ENCODE measurements at places on chromosomes 4 and X. TPM values are rescaled to one million over a fixed set of nuclear protein-coding genes. Genes with fewer than 3 reads are reported as not detected.
A peak's percentile ranks its signal among the peaks of the same experiment; 100 is the strongest.

- no peak overlapping the region for H3K27ac ChIP-seq
- H3K27me3 ChIP-seq = no peaks in the 10 kb centered on the region
- no peak overlapping the region for H3K4me3 ChIP-seq
- no peaks in the 10 kb centered on the region for H3K4me1 ChIP-seq
These were observed 70.1 kb downstream of the USP46 start for GRCh38 chr4:52588771-52589591.

DNA sequence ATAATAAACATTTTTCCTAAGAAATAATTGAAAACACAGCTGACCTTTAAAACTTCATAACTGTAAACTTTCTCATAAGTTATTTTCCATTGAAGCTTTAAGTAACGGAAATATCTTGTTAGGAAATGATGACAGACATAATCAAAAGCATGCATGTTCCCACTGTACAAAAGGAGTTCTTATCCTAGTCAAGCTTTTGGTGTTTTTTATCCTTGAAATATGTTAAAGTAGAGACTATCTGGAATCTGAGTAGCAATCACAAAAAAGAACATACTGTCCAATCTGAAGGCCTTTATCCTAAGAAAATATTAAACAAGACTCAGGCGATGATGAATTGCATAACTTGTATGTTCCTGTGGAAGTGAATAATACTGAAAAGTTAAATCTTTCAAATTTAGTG lies 14.4 kb downstream of the GEMIN8 start:
- no peaks in the 10 kb centered on the region for H3K36me3 ChIP-seq
- H3K27ac ChIP-seq = no peak overlapping the region
- no peak overlapping the region for H3K4me3 ChIP-seq
- H3K4me1 ChIP-seq = no peaks in the 10 kb centered on the region
- no peaks in the 10 kb centered on the region for H3K27me3 ChIP-seq

- no peaks in the 10 kb centered on the region for H3K36me3 ChIP-seq
- peak; percentile 62 for DNase-seq
- no peak overlapping the region for H3K4me3 ChIP-seq
- H3K27ac ChIP-seq = no peak overlapping the region
These were observed 130.4 kb upstream of the RADX start for GRCh38 chrX:106481341-106481740.

The UGT2B10 gene
- total RNA-seq = 0.25 TPM

The PAGE1 gene
- not detected for total RNA-seq

- H3K27me3 ChIP-seq = no peaks in the 10 kb centered on the region
- no peak overlapping the region for H3K27ac ChIP-seq
- H3K36me3 ChIP-seq = no peaks in the 10 kb centered on the region
- H3K4me1 ChIP-seq = no peaks in the 10 kb centered on the region
- no peak for DNase-seq
These were observed 38.7 kb downstream of the GABRA4 start for GRCh38 chr4:46954643-46955042.

GRCh38 chr4:88735564-88735963 lies 37.9 kb upstream of the NAP1L5 start:
- H3K4me1 ChIP-seq = peaks cover 29% of the 10 kb centered on the region

DNA sequence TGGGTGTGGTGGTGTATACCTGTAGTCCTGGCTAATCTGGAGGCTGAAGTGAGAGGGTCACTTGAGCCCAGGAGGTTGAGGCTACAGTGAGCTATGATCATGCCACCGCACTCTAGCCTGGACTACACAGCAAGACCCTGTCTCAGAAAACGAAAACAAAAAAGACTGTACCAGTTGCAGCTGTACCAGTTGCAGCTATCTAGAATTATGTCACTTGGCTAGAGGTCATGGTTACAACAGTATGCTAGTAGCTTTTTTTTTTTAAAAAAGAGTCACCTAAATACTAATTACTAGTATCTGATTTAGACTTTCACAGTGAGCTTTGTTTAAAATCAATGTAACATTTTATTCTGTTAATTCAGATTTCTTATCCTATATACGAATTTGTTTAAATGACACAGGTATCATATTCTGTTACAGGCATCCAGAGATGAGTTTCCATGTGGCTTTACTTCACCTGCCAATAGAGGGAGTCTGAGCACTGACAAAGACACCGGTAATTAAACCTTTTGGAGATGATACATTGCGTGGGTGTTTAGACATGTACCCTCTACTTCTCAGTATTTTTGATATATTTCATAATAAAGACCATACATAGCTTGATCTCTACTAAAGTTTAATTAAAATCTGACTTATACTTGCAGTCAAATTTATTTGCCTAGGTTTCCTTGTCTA lies 100.2 kb upstream of the IL13RA1 start:
- no peak for DNase-seq
- no peaks in the 10 kb centered on the region for H3K27me3 ChIP-seq
- no peak overlapping the region for H3K27ac ChIP-seq

The RTL9 gene
- not detected for total RNA-seq

DNA sequence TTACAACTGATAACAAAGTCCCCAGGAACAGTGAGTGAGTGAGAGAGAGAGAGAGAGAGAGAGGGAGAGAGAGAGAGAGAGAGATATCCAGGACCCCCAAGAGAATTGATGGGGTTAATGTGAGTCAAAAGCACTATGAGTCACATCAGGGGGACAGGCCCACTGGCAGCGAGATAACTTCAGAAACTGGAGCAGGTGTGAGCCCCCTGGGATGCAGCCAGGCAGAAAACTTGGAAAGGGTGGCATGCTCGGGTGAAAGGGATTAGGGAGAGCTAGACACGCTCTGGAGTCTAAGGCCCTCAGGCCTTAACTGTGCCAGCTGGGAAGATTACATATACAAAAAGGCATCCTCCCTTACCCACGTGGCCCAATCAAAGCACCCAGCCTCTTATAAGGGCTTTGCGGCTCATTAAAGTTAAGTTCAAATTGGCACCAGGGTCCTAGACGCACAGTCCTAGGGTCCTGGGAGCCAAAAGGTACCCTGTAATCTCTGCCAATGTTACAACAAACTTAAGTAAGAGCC lies 841 bp downstream of the ACOT9 start:
- H3K27me3 ChIP-seq = no peaks in the 10 kb centered on the region
- no peaks in the 10 kb centered on the region for H3K4me1 ChIP-seq
- H3K4me3 ChIP-seq = peak overlapping the region; percentile 53
- H3K27ac ChIP-seq = peak overlapping the region; percentile 68
- H3K36me3 ChIP-seq = no peaks in the 10 kb centered on the region

GRCh38 chrX:147981038-147981752 lies at the start of gene FMR1NB:
Gene FMR1NB (plus strand): TSS chrX:147981337. CDS start chrX:147981403, 66 bp downstream.
- H3K4me1 ChIP-seq = no peaks in the 10 kb centered on the region
- H3K27ac ChIP-seq = no peak within 1 kb of the TSS
- DNase-seq = no peak

DNA sequence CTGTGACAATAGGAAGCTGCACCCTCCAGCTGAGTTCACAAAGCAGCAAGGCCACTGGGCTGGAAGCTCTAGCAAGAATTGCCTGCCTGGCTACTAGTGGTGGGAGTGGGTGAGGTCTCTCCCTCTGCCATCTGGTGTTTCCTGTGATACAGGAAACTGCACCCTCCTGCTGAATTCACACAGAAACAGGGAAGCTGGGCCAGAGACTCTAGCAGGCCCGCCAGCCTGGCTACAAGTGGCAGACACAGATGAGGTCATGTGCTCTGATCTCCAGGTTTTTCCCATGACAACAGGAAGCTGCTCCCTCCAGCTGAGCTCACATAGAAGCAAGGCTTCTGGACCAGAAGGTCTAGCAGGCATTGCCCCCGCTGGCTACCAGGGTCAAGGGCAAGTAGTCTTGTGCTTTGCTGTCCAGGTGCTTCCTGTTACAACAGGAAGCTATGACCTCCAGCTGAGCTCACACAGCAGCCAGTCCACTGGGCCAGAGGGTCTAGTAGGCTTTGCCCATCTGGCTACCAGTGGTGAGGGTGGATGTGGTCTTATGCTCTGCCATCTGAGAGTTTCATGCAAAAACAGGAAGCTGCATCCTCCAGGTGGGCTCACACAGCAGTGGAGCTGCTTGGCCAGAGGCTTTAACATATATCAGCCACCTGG lies 41.5 kb upstream of the ZXDA start:
- no peak overlapping the region for H3K4me3 ChIP-seq
- H3K27ac ChIP-seq = no peak overlapping the region
- H3K36me3 ChIP-seq = no peaks in the 10 kb centered on the region
- DNase-seq = no peak
- H3K27me3 ChIP-seq = no peaks in the 10 kb centered on the region
- H3K4me1 ChIP-seq = no peaks in the 10 kb centered on the region

- H3K27me3 ChIP-seq = no peaks in the 10 kb centered on the region
- no peaks in the 10 kb centered on the region for H3K36me3 ChIP-seq
- peaks cover 10% of the 10 kb centered on the region for H3K4me1 ChIP-seq
These were observed 692 bp downstream of the FAM241A start for GRCh38 chr4:112145790-112146501.

The PDE6B gene
- 2.8 TPM for total RNA-seq

The UCP1 gene
- total RNA-seq = not detected

The PAGE4 gene
- total RNA-seq = not detected

DNA sequence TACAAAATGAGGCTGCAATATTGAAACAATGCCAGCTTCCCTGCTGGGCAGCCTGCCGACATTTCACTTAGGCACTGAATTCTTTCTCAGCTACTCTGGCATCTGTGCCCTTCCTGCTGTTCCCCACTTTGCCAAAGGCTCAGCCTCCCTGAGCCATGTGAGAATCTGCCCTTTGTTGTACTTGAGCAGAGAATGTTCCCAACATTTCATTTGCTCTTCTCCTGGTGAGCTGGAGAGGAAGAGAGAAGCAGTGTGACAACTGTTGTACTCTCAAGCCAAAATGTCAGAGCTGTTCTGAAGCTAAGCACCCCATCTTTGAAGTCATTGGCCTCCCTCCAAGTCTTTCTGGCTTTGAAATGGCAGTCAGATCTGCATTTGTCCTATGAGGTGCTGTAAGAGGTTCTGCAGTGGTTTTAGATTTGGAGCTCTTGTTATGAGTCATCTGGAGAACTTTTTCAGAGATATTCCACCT lies 32.5 kb downstream of the LANCL3 start:
- no peak overlapping the region for H3K27ac ChIP-seq
- no peaks in the 10 kb centered on the region for H3K36me3 ChIP-seq
- no peak overlapping the region for H3K4me3 ChIP-seq
- no peaks in the 10 kb centered on the region for H3K4me1 ChIP-seq
- DNase-seq = no peak
- H3K27me3 ChIP-seq = peaks cover 9% of the 10 kb centered on the region

The NPNT gene
- 44.0 TPM for total RNA-seq

- H3K27ac ChIP-seq = no peak overlapping the region
- no peak for DNase-seq
- H3K36me3 ChIP-seq = no peaks in the 10 kb centered on the region
- no peak overlapping the region for H3K4me3 ChIP-seq
- H3K27me3 ChIP-seq = no peaks in the 10 kb centered on the region
- no peaks in the 10 kb centered on the region for H3K4me1 ChIP-seq
These were observed 80.3 kb downstream of the ARHGAP24 start for GRCh38 chr4:85555206-85555605.

GRCh38 chr4:164293203-164293602 lies 460.7 kb upstream of the SMIM31 start:
- DNase-seq = no peak
- H3K36me3 ChIP-seq = no peaks in the 10 kb centered on the region
- no peaks in the 10 kb centered on the region for H3K4me1 ChIP-seq
- no peak overlapping the region for H3K27ac ChIP-seq
- no peak overlapping the region for H3K4me3 ChIP-seq

- no peaks in the 10 kb centered on the region for H3K36me3 ChIP-seq
- H3K4me3 ChIP-seq = no peak overlapping the region
- H3K27ac ChIP-seq = no peak overlapping the region
These were observed 119.2 kb upstream of the VCX3B start for GRCh38 chrX:8345473-8345872.

The ZIC3 gene
- not detected for total RNA-seq

The ANK2 gene
- 1.3 TPM for total RNA-seq

All from pancreas (tissue), 10 donors.